ENCODE measurements at places on chromosomes 4 and X.
A peak's percentile ranks its signal among the peaks of the same experiment; 100 is the strongest.

- DNase-seq: no peak
These were observed 274.4 kb upstream of the RASGEF1B start for GRCh38 chr4:81746071-81746470.

GRCh38 chr4:134327274-134328122 is 125.9 kb upstream of the PABPC4L start:
- DNase-seq: no peak

- DNase-seq: no peak
These were observed 102.8 kb upstream of the BMP2K start for GRCh38 chr4:78673337-78673736.

DNA sequence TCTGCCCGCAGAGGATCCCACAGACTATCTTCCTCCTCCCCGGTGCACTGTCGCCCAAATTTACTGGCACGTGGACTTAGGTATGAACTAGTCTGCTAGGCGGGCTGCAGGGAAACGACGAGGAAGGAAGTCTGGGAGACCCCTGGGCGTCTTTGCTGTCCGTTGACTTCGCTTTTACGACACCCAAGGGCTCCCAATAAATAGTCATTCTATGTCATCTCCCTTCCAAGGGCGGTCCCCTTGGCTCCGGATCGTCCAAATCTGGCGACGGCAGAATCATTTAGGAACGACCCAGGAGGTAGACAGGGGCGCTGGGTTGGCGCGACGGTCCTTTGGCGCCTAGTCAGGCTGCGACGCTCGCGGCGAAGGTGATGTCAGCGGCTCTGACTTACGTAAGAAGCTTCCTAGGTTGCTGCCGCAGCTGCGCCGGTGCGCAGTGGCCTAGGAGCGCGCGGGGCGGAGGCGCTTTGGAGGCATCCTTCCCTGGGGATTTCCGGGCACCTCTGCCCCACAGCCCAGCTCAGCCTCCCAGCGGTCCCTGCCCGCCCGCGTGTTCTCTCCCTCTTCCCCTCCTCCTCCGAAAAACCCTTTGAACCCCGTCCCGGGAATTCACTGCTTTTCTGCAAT is 2.2 kb downstream of the NHS start:
- no peak for DNase-seq

- DNase-seq: no peak
These were observed 602.1 kb downstream of the RAB28 start for GRCh38 chr4:12881945-12882584.

DNA sequence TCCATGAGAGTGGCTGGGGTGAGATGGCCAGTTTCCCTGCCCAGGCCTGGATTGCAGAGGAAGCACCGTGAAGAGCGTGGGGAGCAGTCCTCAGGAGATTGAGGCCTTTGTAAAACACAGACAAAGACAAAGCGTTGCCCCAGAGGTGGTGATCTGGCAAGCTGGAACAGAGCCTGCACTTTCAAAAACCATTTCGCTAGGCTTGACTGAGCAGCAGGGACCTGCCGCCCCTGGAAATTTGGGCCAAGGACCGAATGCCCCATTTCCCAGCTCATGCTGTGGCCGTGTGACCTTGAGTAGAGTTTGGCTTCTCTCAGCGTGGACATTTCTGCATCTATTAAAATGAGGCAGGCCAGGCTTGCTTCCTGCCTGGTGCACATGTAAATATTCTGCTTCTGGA is 381.4 kb downstream of the BCOR start:
- DNase-seq: no peak

DNA sequence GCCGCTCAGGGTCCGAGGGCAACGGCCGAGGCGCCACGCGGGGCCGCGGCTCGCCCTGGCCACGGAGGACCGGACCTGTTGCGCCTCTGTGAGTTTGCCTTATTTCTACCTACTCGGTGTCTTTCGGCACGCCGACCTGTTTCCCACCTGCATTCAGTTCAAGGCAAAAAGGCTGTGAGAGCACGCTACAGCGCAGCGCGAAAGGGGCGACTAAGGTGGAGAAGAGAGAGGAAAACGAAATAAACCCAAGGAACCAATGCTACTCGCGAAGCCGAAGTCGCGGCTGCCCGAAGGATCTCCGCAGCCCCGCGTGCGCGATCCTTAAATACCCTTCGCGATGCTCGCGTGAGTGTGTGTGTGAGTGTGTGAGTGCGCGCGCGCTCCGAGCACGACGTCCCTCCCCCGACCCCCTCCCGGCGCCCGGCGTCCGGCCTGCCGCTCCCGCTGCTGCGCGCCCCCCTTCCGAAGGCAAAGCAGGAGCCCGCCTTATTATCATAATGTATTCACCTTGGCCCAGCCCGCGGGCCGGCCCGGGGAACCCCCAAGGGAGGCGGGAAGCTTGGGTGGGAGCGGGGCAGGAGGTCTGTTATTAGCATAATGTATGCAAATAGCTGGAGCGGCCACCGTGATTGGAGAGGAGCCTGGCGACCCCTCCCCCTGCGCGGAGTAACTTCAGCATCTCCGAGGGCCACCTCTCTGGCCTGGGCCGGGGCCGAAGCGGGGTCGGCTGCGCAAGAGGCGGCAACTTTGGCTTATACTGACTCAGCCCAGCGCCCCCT is at the start of gene COL25A1:
Gene COL25A1 (minus strand): TSS at position 298 of the 779 bp plus-strand sequence.
- no peak for DNase-seq

GRCh38 chrX:117400839-117401238 is 715.8 kb downstream of the KLHL13 start:
- no peak for DNase-seq

DNA sequence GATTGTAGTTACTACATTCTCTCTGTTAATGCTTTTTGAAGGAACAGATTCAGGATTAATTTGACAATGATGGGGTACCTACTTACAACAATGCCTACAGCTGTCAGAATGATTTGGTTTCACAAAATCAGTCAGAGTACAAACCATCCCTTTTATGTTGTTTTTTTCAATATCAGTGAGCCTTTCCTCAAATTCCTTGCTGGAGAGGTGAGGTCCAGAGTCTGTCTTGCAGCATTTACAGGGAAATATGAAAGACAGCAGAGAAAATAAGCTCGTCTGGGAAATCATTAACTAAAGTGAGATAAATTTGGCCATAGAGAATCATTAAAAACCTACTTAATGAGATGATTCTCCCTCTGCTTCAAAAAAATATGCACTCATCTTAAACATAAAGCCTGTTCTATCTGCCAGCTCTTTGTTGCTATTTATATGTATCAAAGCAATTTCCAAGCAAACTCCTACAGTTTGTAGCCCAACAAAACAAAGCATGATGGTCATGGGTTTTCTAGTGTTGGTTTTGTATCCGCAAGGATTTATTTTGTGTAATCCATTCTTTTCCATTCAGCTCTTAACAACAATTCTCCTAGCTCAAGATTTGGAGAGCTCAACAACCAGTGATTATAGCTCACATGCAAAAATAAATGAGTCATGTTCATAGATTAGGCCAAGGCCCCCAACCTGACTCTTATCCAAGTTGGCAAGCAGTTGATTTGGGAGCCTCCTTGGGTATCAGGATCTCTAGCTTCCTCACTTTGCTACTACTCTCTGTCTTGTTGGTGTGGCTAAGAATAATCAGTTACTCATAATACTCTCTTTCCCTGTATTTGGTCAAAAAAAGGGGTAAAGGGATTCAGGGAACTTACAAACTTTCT is 222.6 kb downstream of the ENOX2 start:
- DNase-seq: no peak

- DNase-seq: peak; percentile 15
These were observed at the start of gene SCML2 for GRCh38 chrX:18354369-18355223. SCML2 (minus strand) TSS chrX:18354688; CDS start chrX:18334071, 20,617 bp downstream.

DNA sequence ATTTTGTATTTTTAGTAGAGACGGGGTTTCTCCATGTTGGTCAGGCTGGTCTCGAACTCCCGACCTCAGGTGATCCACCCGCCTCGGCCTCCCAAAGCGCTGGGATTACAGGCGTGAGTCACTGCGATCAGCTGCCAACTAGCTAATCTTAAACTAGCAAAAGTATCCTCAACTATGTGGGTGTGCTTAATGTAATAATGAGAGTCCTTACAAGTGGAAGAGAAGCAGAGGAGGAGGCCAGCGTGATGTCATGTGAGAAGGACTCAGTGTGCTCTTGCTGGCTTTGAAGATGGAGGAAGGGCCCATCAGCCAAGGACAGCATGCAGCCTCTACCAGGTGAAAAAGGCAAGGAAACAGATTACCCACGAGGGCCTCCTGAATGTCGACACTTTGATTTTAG is 19.6 kb downstream of the SCD5 start:
- no peak for DNase-seq

GRCh38 chrX:31543634-31544033 is 471.8 kb upstream of the FTHL17 start:
- no peak for DNase-seq

DNA sequence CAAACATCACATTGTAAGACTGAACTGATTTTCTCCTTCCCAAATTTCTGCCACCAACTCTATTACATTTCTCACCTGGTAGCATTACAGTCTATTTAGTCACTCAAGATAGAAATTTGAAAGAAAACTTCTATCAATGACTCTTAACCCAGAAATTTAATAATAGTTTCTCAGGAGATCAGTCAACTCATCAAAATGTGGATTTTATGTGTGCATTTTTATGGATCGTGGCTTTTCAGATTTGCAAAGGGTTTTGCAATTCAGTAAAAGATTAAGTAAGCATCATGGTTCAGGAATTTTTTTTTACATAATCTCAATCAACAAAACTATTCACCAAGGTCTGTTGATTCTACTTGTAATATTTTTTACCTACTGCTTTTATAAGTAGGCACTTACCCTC is 111.1 kb downstream of the CFAP299 start:
- DNase-seq: no peak
